ENCODE measurements at places on chromosomes 2 and 18.

DNA sequence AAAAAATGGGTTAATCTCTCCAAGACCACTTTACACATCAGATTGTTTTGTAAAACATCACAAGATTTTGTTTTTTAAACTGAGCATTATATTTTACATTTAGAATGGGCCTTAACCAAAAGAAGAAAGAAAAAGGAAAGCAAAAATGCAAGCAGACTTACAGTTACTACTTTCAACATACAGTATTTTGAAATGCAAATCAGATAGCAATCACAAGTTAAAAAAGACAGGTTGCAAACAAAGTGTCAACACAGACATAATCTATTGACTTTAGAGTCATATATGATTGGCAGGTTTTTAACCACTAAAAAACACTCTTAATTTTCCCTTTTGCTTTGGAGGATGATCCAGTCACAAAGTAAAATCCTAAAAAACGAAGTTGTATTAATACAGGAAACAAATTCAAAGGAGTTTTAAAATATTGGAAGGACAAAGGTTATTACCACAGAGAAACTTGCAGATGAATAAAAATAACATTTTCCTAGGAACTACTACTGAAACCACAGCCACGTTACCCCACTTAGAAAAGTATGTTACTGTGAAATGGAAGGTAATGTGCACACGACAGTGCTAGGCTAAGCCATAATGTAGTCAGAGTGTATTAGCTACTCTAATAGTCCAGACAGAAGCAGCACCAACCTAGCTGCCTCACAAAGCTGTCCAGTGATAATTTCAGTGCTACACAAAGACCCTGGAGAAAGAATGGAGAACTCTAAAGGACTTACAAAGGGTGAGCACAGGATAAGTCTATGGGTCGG is 22.9 kb downstream of the DARS1 start:
- no peak for DNase-seq

DNA sequence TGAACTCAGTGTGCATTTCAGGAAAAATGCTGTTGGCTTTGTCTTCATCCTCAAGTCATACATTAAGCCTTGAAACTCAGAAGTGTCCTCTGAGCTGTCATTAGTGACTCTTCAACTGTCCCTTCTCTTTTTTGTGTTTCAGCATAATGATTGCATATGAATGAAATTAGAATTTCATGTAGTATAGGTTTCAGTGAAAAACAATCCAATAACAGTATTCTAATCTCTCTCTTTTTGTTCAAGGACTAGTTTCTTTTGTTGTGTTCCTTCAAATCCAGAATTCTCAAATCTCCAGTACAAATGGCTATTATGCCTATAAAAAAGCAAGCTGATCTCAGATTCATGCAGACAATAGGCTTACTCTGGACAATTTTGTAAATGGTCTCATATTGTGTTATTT is 133.5 kb downstream of the QPCT start:
- no peak for DNase-seq

- no peak for DNase-seq
Observed at GRCh38 chr2:177783835-177784744, 288.5 kb downstream of the PDE11A start.

GRCh38 chr2:86453836-86454235 is 12.7 kb downstream of the KDM3A start:
- peak; percentile 22 for DNase-seq

DNA sequence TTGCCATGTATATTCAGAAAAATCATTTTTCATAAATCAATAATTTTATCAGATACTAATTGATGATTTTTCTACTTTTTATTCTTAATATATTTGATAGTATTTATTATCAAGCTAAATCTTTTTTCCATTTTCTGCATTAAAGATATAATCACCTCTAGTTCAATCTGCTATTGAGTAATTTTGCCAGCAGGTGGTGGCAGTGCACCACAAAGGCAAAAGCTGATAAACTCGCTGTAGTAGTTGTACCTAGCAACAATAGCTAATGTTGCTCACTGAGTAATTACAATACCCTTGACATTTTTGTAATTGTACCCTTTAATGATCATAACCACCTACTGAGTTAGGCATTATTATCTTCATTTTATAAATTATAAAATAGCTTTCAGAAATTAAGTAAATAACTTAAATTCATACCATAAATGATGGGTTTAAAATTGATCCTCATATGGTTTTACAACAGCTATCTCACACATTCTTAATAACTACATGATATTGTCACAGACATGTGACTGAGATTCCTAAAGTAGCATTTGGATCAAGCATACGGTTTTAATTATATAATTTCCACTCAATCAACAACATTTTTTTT is 52.0 kb upstream of the CALCRL start:
- peak; percentile 43 for DNase-seq

DNA sequence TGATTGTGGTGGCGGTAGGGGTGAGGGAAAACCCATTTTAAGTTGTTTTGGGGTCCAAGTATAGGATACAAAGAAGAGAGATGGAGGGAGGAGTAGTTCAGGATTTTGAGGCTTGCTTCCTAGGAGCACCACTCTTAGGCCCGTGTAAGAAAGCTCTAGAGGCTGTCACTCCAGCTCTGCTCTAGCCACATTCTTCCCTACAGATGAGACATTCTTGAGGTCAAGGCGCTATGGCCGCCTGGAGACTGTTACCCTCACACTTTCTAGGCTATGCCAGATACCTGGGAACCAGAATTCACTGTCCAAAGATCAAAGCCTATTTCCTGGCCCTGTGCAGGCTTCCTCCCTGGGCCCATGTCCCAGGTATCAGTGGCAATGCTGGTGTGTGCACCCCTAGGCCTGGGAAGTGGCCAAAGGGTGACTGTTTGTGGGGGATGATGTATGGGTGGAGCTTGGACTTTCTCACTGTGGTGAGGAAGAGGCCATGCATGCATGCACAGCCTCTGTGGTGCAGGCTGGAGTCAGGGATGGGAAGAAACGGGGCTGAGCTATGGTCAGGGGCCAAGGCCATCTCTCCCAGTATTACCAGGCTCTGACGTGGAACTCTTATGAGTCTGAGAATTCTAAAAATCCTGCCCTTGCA is 7.0 kb upstream of the TTL start:
- no peak for DNase-seq

DNA sequence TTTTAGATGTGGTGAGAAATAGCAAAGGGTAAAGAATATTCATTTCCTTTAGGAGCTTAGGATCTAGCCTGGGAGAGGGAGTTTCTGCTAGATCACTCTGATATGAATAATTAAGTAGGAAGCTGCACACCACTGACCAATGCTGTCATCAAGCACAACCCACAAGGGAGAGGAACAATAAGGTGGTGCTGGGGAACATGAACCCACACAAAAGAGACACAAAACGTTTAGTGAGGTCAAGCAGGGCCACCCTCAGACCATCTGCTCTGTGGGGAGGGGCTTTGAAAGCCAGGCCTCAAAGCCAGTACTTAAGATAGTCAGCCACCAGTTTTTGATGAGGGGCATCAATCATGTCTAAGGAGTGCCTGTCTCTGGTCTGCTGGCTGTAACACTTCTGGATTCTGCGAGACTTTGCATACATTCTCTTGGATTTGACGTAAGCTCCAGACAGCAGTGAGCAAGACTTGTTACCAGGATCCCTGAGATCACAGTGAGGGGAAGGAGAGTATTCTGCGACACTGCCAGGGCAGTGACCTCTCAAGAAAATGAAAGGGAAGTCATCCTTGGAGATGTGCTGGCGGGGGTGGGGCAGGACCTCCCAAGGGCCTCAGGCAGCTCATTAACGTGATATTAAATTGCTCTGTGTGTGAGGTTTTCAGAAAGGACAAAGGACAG is 127.0 kb downstream of the CCBE1 start:
- DNase-seq, result no peak

DNA sequence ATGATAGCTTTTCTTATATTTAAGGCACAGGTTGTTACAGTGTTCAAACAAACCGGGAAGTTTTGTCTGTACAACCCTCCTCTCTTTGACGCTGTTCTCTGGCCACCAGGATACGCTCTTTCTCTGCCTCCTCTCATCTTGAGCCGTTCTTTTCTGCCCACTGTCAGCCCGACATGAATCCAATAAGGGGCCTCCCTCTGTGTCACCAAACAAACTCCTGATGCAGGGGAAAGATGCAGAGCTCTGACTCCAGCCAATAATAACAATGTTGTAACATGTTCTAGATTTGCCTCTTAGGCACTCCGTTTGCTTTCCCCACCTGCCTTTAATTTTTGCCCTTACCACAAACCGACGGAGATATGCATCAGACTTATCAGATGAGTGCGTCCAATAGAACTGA is 449.3 kb downstream of the SLC4A3 start:
- peak; percentile 16 for DNase-seq

DNA sequence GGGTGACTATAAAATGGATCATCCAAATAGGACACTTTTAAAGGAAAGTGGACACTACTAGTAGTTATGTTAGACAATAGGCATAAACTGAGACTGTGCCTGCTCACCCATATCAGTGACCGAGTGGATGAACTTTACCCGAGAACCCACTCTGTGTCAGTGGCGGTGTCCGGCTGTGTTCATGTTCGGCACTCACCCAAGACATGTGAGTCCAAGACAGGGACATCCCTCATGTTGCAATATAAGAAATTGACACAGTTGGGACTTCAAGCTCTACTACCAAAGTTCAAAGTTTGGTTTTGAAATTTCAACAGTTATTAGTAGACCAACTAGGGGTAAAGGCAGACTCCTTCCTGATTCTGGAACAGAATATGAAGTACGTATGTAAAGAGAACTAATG is 326.3 kb upstream of the TNP1 start:
- no peak for DNase-seq

DNA sequence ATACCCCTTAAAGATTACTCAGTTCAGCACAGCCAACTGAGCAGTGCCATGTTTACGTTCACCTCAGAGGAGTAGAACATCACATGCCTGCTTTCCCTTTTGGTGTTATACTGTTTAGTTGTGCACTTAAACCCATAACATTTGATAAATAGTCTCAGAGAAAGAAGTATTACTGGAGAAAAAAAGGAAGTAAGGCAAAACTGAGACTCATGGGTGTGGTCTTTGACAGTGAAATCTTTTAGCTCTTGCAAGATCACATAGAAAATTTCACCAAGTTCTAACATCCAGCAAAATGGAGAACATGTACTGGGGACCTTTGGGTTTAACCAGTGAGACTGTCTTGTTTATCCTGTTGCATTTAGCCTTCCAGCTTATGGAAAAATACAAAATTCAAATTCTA is 5.6 kb downstream of the TANK start:
- DNase-seq, result no peak

- DNase-seq, result no peak
Observed at GRCh38 chr2:239377591-239377990, 23.2 kb downstream of the HDAC4 start.

DNA sequence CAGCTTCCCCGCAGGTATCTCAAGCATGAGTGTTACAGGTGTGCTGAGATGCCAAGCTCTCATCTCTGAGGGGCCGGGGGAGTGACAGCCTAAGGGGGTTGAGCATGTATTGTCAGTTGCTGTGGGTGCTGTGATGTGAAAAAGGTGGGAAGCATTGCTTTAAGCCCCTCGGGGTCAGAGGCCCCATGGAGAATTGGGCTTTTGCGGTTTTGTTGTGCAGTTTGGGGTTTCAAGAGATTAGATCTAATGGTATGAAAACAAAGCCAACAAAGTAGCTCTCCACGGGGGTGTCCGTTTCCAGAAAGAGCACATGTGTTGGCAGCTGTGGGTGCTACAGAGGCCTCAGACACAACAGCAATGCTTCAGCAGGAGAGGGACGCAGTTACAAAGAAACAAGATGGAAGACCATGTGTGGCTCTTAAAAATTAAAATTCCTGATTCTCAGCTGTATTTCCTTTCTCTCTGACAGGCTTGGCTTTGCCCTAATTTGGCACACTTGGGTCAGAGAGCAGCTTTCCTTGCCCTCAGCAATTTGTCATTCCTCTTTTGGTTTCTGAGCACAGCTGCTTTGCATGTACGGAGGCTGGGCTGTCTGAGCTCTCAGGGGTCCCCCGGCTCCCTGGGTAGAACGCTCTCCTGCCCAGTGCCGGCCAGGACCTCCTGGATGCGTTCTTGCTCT is 69.9 kb downstream of the TMEM247 start:
- DNase-seq, result no peak

- DNase-seq, result no peak
Observed at GRCh38 chr18:59908799-59909198, 9.0 kb downstream of the PMAIP1 start.

DNA sequence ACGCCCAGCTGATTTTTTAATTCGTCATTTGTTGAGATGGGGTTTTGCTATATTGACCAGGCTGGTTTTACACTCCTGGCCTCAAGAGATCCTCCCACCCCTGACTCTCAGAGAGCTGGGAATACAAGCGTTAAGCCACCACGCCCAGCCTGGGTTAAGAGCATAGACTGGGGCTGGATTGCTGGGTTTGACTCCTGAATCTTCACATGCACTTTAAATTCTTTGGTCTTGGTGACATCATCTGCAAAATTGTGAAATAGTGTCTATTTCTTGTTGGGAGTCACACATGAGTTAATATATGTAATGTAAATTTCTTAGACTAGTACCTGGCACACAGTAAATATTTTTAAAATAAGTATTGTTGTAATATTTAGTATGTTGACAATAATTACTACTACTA is 257.4 kb downstream of the DOK6 start:
- no peak for DNase-seq

GRCh38 chr18:55272510-55273243 is 313.4 kb upstream of the CCDC68 start:
- no peak for DNase-seq

GRCh38 chr18:29838556-29838955 is 1204.0 kb downstream of the DSC3 start:
- no peak for DNase-seq

- DNase-seq, result no peak
Observed at GRCh38 chr2:26017464-26018183, 16.3 kb upstream of the RAB10 start.

DNA sequence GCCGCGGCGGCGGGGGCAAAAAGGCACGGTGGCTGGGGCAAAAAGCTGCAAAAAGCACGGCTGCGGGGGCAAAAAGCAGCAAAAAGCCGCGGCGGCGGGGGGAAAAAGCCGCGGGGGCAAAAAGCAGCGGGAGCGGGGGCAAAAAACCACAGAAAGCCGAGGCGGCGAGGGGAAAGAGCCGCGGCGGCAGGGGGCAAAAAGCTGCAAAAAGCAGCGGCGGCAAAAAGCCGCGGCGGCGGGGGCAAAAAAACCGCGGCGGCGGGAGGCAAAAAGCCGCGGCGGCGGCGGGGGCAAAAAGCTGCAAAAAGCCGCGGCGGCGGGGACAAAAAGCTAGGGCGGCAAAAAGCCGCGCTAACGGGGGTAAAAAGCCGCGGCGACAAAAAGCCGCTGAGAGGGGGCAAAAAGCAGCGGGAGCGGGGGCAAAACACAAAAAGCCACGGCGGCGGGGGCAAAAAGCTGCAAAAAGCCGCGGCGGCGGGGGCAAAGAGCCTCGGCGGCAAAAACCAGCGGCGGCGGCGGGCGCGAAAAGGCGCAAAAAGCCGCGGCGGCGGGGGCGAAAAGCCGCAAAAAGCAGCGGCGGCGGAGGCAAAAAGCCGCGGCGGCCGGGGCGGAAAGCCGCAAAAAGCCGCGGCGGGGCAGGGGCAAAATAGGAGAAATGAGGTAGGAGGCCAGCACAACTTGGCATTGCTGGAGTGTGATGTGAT is 123.4 kb downstream of the ANKRD30BL start:
- no peak for DNase-seq

All from COLO829 (cell line).